Fibroblast of skin of scalp (primary cell): ENCODE measurements at places on chromosomes 1 and 21.

- peak; percentile 1 for DNase-seq
Observed at GRCh38 chr21:26679284-26679683, 106.2 kb upstream of the CYYR1 start.

DNA sequence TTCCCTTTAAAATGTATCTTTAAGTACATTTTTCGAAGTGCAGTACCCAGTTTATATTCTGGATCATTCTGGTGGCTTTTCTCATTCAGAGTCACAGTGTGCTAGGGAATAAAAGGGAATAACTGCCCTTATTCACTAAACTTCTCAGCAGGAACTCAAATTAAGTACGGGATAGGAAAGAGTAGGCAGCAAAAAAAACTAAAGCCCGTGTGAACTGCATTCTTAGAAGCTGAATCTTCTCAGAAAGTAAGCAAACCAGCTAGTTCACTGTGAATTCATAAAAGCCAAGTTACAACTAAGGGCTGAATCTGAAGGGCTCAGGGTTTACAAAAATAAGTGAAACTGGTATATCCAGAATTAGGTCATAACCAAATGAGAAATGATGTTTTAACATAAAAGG is 22.0 kb downstream of the PRPF38A start:
- DNase-seq, result peak; percentile 42

DNA sequence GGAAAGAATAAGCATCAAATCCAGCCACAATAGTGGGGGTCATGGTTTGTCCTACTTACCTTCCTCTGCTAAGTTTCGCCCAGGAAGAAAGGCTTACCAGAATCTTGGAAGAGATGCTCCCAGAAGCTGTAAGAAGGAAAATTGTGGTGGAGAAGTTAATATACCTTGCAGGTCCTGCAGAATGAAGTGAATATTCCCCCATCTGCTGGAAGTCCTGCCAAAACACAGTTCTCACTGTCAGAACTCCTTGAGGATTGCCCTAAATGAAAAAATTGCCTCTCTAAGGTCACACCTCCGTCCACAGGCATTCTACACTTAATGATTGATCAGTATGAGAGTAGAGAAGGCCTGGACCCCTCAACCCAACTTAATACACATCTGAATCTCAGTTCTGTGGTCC is 78.4 kb upstream of the RGS21 start:
- no peak for DNase-seq

- peak; percentile 81 for DNase-seq
Observed at GRCh38 chr1:234730770-234731568, 121.0 kb upstream of the IRF2BP2 start.

- no peak for DNase-seq
Observed at GRCh38 chr1:183291216-183291762, 105.2 kb downstream of the LAMC2 start.

DNA sequence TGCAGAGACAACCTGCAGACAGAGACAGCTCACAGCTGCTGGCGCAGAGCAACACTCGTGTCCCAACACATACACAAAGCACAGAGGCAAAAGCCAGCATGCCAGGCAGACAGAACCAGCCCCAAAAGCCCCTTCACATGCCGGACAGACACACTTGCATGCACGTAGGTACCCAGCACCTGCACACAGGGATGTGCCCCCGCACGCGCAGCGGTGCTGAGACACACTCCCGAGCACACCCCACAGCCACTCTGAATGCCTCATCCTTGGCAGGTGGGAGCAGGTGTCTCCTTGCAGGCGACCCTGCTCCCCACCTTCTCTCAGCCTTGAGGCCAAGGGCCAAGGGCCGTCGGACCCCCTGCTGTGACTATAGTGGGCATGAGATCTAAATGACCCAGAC is 41.2 kb upstream of the ZC3H12A start:
- DNase-seq, result no peak

DNA sequence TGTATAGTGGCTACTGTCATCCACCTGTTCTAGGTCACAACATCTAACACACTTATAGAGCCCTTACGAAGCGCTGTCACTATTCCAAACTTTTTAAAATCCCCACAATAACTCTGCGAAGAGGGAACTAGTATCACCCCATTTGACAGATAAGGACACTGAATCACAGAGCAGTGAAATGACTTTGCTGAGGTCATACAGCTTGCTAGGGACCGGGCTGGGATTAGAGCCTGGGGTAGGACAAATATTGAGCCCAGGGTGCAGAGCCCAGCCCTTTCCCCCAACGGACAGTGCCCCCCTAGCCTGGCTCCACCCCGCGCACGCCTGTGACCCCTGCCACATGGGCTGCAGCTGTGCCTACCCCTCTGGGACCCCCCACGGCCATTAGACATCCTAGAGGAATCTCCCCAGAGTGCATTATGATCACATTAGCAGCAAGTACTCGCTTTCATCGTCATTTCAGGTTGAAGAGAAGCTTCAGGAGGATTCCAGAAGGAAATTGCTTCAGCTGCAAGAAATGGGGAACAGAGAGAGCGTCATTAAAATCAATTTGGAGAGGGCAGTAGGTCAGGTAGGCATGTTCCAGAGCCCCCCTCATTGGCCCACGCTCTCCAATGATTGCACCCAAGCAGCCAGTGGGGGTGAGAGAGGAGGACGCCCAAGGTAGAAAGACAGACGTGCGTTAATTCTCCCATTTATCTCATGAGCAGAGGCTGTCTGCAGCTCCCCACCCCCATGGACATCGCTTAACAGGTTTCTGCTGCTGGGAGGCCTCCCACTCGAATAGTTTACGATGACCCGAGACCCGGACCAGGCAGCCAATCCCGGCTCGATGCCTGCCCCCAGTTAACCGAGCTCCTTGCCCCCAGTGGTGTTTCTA is 77.2 kb downstream of the FHAD1 start:
- DNase-seq, result peak; percentile 34

DNA sequence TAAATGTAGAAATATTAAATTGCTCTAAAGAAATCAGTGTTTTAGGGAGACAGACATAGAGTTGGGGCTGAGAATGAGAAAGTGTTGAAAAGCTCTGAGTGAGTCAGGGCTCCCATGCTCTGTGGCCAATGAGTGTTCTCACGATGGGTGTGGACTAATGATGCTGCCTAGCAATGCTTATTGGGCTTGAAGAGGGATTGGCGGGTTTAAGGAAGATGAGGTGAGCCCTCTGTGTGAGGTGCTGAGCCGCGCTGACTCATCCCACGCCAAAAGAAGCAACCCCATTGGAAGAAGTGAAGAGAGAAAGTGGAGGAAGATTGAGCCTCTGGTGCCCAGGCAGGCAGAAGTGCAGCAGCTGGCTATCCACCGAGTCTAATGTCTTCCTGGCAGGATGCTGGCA is 65.1 kb upstream of the DPT start:
- no peak for DNase-seq
